ENCODE measurements at places on chromosomes 7 and 10.

GRCh38 chr10:102596506-102596971 lies 47.7 kb upstream of the TRIM8 start:
- DNase-seq, result peak; percentile 78

DNA sequence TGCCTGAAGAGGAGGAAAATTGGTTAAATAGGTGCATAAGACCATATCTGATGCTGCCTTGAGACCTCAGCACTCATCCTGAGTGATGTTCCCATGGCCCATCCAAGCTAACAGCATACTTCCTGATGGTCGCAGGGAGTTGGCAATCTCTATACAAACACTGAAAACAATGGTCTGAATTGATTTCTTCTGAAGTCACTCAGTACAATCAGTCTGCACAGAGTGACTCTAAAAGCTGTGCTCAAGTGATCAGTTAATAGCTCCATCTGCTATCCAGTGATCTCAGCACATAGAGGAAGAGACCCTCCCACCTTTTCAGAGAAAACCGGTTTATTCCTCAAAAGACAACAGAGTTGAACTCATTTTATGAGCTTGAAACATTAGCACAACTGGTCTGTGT lies 3.9 kb downstream of the PPP1R17 start:
- no peak for DNase-seq

DNA sequence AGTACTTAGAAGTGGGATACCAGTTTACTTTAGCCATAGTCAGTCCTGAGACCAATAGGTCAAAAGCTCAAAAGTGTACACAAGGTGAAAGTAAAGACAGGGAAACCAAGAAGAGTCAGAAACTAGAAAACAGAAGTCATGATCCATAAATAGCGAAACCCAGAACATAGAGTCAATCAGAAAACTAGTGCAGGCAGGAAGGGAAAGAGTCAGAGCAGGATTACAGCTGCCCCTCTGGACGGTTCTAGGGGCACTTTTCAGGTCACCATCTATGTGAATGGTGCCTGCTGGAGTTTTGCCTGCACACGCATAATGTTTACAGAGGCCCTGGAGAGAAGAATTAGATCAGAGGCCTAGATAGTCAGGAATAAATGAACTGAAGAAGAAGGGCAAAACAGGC lies 22.4 kb upstream of the DMTF1 start:
- no peak for DNase-seq

GRCh38 chr7:95104739-95105138 lies 197.3 kb downstream of the PPP1R9A start:
- peak; percentile 9 for DNase-seq
